ENCODE measurements at places on chromosomes 5 and 9.

GRCh38 chr9:136385015-136385414 lies 11.5 kb upstream of the CARD9 start:
- peak; percentile 76 for DNase-seq

DNA sequence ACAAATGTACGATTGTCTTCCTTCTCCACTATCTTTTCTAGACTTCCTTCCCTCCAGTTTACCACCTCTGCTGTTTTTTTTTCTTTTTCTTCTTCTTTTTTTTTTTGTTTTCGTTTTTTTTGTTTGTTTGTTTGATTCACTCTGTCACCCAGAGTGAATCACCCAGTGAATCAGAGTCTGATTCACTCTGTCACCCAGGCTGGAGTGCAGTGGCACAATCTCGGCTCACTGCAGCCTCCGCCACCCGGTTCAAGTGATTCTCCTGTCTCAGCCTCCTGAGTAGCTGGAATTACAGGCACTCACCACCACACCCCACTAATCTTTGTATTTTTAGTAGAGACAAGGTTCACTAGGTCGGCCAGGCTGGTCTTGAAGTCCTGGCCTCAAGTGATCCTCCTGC lies 375.7 kb downstream of the NTRK2 start:
- no peak for DNase-seq

- no peak for DNase-seq
Measured at GRCh38 chr9:124353811-124354274, 61.4 kb downstream of the PSMB7 start.

- DNase-seq: no peak
Measured at GRCh38 chr5:139523635-139524445, 37.3 kb upstream of the UBE2D2 start.

- no peak for DNase-seq
Measured at GRCh38 chr9:108567571-108567970, 288.2 kb downstream of the ACTL7B start.

DNA sequence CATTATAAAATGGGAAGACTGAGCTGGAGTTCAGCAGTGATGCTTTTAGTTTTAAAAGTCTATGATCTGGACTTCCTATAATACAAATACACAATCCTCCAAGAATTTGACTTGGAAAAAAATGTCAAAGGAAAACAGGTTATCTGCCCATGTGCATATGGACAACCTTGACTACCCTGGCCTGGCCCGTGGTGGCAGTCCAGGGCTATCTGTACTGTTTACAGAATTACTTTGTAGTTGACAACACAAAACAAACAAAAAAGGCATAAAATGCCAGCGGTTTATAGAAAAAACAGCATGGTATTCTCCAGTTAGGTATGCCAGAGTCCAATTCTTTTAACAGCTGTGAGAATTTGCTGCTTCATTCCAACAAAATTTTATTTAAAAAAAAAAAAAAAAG lies 17.3 kb downstream of the MOCS2 start:
- DNase-seq: no peak

DNA sequence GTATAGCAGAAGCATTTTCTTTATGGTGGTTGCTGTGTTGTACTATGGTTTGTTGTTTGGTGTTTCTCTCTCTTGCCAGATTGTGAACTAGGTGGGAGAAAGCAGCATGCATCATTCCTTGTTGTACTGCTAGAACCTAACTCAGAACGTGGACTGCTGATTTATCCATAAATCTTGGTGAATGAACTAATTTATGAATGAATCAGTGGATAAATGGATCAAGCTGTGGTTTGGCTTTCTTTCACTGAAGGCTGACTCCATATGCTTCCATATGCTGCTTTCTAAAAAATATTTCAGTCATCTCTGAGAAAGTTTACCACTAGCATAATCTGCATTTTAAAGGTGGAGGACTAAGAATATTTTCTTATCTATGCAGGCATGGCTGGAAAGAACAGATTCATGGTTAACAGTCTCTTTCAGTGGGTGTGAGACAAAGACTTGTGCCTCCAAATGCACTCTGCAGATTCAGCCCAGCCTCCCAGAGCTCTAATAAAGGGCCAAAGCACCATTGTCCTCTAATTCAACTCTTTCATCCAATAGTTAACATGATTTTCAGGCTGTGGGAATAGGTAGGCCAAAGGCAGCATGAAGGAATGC lies 237.7 kb downstream of the SH3GL2 start:
- no peak for DNase-seq

DNA sequence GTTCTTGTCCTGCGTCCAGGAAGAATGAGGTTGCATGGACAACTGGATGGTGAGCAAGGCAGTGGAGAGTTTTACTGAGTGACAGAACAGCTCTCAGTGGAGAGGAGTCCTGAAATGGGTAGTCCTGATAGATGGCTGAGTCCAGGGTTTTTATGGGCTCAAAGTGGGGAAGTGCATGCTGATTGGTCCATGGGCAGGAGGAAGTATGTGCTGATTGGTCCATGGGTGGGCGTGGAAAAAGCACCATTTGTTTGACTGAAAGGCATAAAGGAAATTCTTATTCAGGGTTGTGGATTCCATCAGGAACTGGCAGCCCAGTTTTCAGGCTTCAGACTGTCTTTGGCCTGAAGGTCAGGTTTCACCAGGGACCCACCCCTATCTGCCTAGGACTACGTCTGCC lies 10.6 kb downstream of the FSD1L start:
- DNase-seq: no peak

GRCh38 chr9:136504512-136505348 lies 21.9 kb upstream of the SEC16A start:
- DNase-seq: no peak

DNA sequence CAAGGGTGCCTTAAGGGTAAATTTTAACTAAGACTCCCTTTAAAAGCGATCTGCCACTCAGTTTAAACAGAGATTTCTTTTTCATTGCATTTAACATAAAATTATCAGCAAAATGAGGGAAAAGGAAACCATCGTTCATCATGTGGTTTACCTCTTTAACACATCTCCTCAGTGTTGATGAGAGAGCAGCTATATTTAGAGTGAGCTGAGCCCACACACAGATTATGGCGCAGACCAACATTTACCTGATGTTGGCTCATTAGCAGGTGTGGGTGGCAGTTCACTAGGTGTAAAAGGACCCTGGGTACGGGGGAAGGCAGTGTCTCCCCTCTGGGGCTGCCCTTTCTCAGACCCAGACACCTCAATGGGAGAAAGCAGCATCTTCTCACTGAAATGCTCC lies 149.8 kb downstream of the ENTREP1 start:
- peak; percentile 63 for DNase-seq

- DNase-seq: no peak
Measured at GRCh38 chr9:86912210-86912609, 35.1 kb downstream of the GAS1 start.

- DNase-seq: no peak
Measured at GRCh38 chr9:98488571-98489312, 220.0 kb downstream of the GABBR2 start.

DNA sequence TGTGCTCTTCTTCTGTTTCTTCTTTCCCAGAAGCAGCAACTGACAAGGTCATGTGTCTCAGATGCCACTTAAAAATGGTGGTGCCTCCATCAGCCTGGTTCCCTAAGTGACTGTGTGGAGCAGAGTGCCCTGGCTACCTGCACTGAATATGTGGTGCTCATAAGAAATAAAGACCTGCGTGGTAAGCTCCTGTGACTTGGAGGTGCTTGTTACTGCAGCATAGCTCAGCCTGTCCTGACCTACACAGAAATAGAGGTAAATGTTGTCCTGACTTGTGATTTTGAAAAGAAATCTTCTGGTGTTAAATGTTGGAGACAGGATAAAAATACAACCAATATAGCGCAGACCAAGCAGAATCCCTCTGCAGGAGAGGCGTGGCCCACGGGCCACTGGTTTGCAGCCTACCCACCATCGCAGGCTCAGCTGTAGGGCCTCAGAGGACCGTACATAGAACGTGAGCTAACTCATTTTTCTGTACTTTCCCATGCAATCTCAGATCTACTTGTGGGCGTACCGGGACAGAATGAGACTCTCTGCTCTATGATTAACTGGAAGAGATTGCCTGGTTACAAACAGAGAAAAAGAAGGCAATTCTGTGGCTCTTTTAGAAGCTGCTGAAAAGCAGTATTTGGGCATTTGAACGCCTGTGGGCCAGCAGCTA lies 79.4 kb upstream of the UNC5A start:
- DNase-seq: no peak

- no peak for DNase-seq
Measured at GRCh38 chr5:42870882-42871418, 59.3 kb upstream of the SELENOP start.

DNA sequence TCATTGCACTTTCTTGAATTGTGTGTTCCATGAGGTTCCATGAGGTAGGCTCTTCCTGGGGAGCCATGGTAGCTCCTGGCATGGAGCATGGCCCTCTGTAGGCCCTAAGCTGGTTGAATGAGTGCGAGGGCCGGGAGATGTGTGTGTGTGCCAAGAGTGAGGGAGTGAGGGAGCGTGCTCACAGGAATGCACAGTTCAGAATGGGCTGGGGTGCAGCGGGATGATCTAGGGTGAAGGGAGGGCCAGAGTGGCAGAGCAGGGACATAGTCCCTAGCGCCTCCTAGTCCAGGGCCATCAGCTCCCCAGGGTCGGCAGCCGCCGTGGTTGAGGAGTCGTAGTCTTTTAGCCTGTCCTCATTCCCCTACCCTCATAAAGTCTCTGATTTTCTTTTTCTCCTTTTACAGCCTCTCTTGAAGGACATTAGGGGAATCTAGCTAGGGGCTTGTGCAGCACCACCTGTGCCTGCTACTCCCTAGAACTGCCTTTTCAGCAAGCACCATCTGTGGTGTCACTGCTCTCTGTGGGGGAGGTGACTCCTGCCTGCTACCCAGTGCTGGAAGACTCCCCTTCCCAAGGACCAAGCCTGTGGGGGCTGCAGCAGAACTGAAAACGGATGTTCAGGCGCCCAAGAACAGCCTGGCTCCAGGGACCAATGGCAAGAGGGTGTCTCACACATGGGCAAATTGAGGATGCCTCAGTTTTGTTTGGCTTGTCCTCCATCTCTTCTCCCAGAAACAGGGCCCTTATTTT lies 65.3 kb upstream of the PPARGC1B start:
- DNase-seq: no peak

DNA sequence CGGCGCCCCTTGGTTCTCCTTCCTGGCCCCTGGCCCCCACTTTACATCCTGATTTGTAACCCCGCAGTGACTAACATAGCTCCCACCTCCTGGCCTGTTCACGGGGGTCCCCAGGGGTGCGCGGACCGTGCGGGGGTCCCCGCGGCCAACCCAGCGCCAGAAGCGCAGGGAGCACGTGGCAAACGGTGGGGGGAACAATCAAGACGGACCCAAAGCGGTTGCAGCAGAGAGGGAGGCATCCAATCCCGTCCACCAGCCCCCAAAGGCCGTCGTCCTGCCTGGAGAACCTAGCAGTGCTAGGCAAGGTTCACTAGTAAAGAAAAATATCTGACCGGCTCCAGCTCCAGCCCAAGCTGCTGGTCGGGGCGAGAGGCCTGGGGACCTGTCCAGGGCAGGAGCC lies 201.5 kb downstream of the AUH start:
- no peak for DNase-seq

DNA sequence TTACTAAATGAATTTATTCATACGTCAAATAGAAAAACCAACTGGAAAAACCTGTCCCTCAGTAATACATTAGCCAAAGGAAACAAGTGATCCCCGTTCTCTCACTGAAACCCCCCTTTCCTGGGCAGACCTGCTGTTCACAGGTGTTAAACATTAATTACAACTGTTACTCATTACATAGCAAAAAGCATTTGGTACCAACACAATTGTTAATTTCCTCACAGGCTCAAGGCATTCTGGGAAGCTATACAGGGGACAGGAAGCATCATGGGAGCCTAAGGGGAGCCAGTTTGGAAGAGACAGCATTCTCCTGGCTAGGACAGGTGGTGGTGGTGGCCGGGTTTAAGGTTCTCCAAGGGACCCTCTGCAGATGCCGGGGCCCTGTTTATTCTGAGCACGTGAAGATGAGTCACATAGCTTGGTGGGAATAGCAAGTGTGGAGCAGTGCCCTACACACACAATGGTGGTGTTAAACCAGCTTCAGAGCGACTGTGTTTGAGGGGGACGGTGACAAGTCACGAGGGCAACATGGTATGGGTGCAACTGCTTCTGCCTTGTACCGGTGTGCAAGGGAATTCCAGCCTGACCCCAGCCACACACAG lies 62.6 kb upstream of the SLC25A51 start:
- DNase-seq: no peak

DNA sequence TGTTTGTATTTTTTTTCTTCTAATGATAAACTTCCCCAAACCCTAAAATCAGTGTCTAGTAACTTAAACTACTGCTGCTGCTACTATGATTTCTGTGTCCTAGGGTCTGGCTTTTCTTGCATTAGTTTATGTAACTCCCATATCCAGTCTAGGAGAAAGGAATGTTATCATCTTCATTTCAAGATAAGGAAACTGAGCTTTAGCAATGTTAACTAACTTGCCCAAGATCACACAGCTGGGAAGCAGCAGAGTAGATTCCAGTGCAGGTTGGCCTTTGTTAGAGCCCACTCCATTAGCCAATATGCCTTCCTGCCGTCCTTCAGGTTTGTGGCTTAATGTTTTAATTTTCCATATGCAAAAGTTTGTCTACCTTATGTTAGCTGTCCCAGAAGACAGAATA lies 10.4 kb downstream of the TMEM171 start:
- DNase-seq: no peak

GRCh38 chr5:159252195-159252594 lies 10.9 kb upstream of the UBLCP1 start:
- DNase-seq: no peak
